ENCODE measurements at places on chromosomes 7 and 10.

- no peak for DNase-seq
These were observed 11.8 kb downstream of the SFXN2 start for GRCh38 chr10:102726274-102726673.

DNA sequence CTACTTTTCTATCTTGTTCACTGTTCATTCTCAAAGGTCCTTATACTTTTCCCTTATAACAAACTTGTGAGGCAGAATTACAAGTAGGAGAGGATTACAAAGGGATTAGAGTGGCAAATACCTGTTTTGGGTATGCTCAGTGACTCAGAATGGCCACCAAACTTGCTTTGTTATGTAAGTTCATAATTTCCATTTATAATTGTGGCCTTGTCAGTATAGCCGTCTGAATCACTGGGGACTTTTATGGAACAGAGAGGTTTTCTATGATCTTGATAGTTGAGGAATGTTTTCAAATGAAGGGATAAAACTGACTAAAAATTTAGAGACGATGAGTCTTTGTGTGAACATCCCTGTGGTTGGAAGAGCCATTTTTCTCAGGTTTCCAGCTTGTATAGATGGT is 116.2 kb downstream of the SND1 start:
- DNase-seq, result no peak

DNA sequence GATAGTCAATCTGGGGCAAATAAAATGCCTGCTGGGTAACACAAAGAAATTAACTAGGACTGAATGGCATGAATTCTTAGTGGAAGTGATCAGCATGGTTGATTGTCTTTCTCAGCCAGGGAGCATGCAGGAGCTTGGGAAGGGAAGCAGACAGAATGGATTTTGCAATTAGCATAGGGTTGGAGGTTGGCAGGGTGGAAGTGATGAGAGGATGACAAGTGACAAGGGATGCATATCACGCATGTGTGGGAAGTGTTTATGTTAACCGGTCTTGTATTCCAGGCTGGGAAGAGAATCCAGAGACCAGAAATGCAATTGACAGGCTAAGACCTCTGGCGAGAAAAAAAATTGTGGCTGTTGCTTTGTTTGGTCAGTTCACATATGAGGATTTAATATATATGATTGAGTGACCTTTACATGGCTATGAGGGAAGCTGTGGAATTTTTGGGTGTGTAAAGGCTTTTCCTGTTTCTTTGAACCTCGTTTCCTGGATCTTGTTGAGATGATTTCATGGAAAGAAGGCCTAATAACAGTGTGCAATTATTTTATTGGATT is 8.3 kb downstream of the MDFIC start:
- DNase-seq, result no peak

GRCh38 chr10:44822966-44823365 is 88.2 kb upstream of the TMEM72 start:
- no peak for DNase-seq

DNA sequence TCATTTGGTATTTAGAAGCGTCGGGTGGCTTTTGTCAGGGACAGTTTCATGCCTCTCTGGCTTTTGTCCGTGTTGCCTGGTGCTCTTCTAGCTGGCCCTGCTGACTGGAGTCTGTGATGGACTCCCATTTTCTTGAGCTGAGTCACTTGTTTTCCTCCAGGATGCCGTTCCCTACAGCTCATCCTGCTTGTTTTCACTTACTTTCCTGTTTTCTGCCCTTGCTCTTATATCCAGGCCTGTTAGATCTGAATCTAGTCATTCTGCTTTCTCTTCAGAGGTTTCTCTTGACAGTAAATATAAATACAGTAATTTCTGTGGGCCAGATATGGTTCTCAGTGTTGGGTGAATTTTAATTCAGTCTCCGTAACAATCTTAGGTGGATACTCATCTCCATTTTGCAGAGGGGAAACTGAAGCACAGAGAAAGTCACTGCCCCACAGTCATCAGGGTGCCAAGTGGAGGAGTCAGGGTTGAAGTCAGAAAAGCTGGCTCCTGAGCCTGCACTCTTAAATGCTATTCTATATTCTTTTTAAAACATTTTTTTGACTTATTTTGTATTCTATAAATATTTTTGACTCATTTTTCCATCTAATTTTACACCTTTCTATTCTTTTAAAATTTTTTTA is 85.4 kb downstream of the CCNY start:
- DNase-seq, result no peak

- DNase-seq, result no peak
These were observed 64.4 kb upstream of the RSBN1L start for GRCh38 chr7:77631820-77632219.

Data from activated CD8-positive, alpha-beta memory T cell treated with anti-CD3 and anti-CD28 coated beads, Interleukin-2, amount 50 U/mL, for 4 hours (primary cell).